NCI-H524 (cell line): ENCODE measurements at places on chromosomes 2 and 18.

DNA sequence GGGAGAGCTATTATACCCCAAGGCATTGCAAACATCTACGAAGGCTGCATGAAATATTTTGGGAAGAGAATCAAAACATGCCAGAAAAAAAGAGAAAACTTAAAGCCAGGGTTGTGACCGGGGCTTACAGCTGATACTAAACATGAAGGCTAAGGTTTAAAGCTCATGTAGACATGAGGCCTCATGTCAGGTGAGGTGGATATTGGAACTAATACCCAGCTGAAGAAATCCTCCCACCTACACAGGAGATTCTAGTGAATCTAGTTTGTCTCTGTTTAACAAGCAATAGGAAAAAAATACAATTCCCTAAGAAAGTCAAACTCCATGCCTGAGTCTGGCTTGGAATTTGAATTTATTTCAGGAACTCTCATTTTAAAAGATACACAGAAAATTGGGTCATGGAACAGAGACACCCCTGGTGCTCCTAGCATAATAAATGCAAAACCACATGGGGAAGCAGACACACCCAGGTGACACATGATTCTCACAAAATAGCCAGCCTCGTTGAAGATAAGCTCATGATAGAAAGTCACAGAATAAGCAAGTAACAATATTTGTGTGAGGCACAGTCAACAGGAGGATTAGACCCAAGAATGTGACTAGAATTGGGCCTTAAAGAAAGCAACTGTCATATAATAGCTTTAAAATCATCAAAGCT is 42.2 kb downstream of the UPP2 start:
- DNase-seq = no peak

DNA sequence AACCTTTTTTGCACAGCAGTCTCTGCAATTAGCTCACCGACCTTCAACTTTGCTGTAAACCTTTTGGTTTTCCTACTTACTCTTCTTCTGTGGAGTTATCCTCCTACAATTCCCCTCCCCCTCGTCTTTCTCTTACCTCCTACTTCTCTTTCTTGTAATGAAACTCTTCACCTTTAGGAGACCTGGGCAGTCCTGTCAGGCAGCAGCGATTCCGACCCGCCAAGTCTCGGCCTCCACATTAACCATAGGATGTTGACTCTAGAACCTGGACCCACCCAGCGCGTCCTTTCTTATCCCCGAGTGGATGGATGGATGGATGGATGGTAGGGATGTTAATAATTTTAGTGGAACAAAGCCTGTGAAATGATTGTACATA is 8.3 kb downstream of the TBR1 start:
- DNase-seq = no peak

- no peak for DNase-seq
Measured at GRCh38 chr2:125983364-125983763, 672.6 kb upstream of the GYPC start.

DNA sequence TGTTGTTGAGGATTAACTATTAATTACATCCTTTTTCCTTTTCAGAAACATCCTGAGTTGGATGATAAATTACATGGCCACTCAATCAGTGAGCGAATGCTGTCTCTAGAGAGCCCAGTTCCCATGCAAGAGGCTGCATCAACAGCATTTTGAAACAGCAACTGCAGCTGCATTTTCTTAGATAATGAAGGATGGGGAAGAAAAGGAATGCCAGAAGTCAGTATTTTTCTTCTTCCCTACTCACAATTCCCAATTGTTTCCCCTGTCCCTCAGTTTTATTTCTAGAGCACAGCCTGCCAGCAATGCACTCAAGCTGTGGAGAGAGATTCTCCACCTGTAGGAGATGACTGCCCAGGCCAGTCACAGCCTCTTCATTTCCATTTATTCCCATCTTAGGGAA is 6.9 kb downstream of the SCN7A start:
- DNase-seq = no peak

DNA sequence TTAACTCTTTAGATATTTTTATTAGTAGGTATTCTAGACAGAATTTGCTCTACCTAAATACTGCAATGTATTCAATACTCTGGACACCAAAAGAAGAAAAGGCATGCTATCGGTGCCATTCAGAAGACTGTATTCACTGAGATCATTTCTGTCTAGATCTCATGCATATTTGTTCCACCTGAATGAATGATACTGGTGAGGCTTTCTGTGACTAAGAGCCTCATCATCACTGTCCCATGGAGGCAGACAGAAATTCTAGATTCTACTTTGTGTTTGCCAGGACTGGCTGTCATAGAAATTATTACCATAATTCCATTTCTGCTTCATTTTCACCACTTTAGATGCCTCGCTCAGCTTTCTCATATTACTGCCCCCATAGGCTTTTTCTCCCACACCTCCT is 340.7 kb downstream of the MBD2 start:
- no peak for DNase-seq
